ENCODE measurements at places on chromosomes 6 and 20.

GRCh38 chr6:73954881-73955280, 258.9 kb downstream of the CD109 start:
- no peak for DNase-seq

DNA sequence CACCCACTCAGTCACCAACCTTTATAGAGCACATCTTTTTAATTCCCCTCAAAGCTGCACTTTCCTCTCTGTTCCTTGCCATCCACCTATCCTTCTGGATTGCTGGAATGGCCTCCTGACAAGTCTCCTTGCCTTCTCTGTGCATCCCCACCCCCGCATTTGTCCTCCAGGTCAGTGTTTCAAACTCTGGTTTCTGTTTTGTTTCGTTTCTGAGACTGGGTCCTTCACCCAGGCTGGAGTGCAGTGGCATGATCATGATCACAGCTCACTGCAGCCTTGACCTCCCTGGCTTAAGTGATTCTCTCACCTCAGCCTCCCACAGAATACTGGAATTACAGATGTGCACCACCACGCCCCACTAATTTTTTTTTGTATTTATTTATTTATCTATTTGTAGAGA, 96.2 kb downstream of the PLCB1 start:
- no peak for DNase-seq

GRCh38 chr20:46558511-46558959, 8.1 kb upstream of the OCSTAMP start:
- no peak for DNase-seq

- no peak for DNase-seq
These were observed 154.9 kb downstream of the DLL1 start for GRCh38 chr6:170135821-170136471.

- DNase-seq = no peak
These were observed 2.0 kb upstream of the NPEPL1 start for GRCh38 chr20:58690396-58691135.

- no peak for DNase-seq
These were observed 260.5 kb upstream of the JARID2 start for GRCh38 chr6:14985366-14985765.

- no peak for DNase-seq
These were observed 68.0 kb downstream of the PTPN1 start for GRCh38 chr20:50578061-50578777.

DNA sequence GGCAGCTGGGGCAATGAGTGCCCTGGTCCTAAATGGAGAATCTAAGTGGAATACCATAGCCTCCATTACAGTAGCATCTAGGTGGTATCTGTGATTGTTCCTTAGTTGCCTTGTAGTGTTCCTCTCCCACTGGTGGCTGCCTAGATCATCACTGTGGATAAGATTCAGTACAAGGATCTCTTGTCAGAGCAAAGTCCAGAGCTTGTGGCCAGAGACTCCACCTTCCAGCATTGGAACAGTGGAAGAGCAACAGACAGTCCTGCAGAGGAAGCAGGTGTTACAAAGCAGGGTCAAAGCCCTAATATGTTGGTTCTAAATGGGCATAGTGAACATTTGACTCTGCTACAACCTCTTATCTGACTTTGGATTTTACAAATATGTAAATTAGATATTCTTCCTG, 194.1 kb upstream of the GRIK2 start:
- DNase-seq = no peak

Measured in left renal cortex interstitium (tissue), 4 donors.